ENCODE measurements at places on chromosomes 1 and 21.

- peak; percentile 9 for DNase-seq
Observed at GRCh38 chr1:47809301-47810084, 187.7 kb downstream of the TRABD2B start.

DNA sequence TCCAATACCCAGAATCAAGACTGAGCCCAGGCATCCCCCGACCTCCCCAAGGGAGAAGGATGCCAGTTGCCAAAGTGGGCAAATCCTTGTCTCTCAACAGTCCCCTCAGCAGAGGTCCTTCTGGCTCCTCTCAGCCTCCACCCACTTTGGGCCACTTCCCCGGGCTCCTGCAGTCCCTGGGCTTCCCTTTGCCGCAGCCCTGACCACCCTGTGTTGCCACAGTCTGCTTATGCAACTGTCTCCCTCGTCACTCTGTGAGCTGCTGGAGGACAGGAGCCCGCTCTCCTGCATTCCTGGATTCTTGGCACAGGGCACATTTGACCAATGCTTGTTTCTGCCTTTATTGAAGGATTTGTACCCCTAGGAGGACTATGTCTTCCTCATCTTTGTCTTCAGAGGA is 2.9 kb upstream of the LRP8 start:
- DNase-seq: no peak

DNA sequence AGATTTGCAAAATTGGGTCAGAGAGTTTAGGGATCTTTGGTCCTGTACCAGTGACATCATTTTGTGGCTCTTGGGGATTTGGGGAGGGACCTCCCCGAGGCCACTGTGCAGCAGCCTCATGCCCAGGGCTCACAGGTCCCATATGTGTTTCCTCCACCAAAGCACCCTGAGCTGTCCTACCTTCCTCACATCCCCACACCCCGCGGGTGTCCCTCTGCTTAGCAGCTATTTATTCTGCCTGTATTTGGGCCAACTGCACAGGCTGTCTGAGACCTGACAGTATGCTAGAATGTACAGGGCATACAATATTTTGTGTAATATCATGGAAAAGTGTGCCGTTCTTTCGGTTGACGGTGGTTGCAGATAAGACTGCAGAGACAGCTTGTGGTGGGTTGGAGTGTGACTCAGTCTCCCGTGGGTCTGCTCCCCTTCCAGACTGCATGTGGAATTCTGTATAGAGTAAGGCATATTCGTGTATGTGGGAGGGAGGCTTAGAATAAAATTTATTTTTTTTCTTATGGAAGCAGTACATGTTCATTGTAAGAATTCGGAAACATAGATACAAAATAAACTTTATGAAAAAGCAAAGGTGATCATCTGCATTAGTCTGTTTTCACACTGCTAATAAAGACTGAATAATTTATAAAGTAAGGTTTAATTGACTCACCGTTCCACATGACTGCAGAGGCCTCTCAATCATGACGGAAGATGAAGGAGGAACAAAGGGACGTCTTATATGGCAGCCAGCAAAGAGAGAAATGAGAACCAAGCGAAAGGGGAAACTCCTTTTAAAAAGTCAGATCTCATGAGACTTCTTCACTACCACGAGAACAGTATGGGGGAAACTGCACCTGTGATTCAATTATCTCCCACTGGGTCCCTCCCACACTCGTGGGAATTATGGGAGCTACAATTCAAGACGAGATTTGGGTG is 84.4 kb downstream of the ADARB1 start:
- DNase-seq: no peak

DNA sequence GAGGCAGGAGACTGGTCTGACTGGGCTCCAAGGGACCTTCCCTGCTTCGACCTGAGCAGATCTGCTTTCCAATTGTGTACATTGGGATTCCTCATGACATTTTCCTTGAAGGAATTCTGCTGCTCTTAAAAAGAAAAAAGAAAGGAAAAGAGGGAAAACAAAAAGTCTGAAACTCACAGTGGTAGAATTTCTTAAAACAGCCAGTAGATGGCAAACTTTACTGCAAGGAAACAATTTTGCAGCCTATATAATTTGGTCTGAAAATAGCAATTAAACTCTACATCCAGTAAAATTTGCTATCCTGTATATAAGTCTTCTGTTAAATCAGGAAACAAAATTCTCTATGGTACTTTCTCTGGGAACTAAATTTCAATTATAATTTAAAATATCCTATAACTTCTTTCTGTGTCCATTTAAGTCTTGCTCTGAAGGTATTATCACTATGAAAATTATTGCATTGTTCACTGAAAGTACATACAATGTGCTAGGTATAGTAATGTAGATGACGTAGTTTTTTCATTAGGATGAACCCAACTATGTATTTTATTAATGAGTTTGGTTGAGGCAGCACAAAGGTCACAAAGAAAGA is 59.8 kb downstream of the CRB1 start:
- no peak for DNase-seq

- DNase-seq: no peak
Observed at GRCh38 chr1:221089273-221089672, 210.0 kb downstream of the HLX start.

GRCh38 chr1:22870201-22870871 is 102.3 kb downstream of the LACTBL1 start:
- no peak for DNase-seq

DNA sequence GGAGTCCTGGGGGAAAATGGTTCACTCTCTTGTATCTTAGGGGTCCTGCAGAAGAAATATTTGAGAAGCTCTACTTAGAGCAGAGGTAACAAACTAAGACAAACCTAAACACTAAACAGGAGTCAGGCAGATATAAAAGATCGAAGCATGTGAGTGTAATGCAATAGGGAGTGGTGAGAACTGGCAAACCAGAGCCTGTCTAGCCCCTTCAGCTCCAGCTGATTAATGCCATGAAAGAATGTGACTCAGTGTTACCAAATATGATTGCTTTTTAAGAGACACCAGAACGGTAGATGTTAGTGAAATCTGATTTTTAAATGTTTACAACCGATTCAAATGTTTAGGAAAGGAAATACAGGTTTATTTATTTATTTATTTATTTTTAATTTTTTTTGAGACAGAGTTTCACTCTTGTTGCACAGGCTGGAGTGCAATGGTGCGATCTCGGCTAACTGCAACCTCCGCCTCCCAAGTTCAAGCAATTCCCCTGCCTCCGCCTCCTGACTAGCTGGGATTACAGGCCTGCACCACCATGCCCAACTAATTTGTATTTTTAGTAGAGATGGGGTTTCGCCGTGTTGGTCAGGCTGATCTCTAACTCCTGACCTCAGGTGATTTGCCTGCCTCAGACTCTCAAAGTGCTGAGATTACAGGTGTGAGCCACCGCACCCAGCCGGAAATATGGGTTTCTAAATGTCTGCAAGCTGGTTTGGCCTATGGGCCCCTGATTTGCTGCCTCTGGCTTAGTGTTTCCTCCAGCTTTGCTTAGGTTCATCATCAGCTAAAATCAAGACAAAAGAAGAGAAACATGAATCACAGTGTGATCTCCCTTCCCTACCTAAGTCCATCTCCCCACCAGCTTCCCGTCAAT is 12.2 kb downstream of the TXNIP start:
- no peak for DNase-seq

DNA sequence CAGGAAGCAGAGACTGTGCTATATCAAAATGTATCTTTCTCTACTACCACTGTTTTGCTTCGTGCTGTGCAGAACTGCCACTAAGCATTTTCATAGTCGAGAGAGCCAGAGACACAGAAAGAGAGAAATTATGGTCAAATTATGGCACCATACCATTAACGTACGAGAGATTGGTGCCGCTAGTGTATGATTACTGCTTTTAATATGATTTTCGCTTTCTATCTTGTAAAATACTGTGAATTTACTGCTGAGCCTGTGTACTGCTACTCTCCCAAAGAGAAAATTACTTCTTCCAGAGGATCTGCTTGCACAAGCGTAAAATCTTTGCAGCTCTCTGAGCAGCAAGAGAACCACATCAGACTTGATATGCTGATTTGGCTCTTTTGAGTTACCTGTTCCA is 71.1 kb upstream of the ZNF281 start:
- DNase-seq: no peak

- DNase-seq: no peak
Observed at GRCh38 chr1:45093334-45093733, 81.3 kb downstream of the UROD start.

DNA sequence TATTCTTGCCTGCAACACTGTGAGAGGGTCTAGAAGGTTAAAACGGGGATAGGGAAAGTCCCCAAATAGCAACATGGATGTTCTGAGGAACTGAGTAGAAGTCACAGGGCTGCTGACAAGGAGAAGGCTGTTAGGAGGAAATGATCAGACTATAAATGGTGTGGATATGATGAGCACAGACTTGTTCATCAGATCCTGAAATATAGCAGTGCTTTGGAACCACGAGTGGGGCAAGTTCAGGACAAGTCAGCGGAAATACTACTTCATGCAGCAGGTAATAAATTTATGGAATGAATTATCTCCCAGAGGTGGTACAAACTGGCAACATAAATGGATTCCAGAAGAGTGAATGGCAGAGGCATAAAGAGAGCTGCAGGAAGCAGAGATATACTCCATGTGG is 3.2 kb upstream of the KIAA0040 start:
- no peak for DNase-seq
